Articular chondrocyte of knee joint (primary cell): ENCODE measurements at places on chromosomes 1 and 21. TPM values are rescaled to one million over a fixed set of nuclear protein-coding genes. Genes with fewer than 3 reads are reported as not detected.

The KCNJ9 gene
- total RNA-seq: under 0.01 and 0.11 TPM in 2 replicates

The CELA2B gene
- total RNA-seq: not detected in 2 replicates

The CYP4B1 gene
- total RNA-seq: not detected in 2 replicates

The CD52 gene
- total RNA-seq: not detected in 2 replicates

The RIMKLA gene
- total RNA-seq: 0.11 and 0.13 TPM in 2 replicates

The ANP32E gene
- total RNA-seq: 31.1 and 35.0 TPM in 2 replicates

The TPM3 gene
- total RNA-seq: 482 and 483 TPM in 2 replicates

The OLFM3 gene
- not detected in 2 replicates for total RNA-seq

The LHX8 gene
- total RNA-seq: 0.13 TPM in 1 of 2 replicates, not detected in the other

The TM2D1 gene
- 49.4 and 49.9 TPM in 2 replicates for total RNA-seq

The FNDC5 gene
- 0.91 and 2.2 TPM in 2 replicates for total RNA-seq

The EPB41 gene
- total RNA-seq: 6.4 and 11.6 TPM in 2 replicates

The RAB25 gene
- total RNA-seq: 0.13 TPM in 1 of 2 replicates, not detected in the other

The HFM1 gene
- total RNA-seq: 1.4 and 2.2 TPM in 2 replicates

The EPHA2 gene
- total RNA-seq: 9.8 and 21.7 TPM in 2 replicates

The DNAH14 gene
- total RNA-seq: 38.8 and 44.9 TPM in 2 replicates

The ICOSLG gene
- under 0.01 and 0.13 TPM in 2 replicates for total RNA-seq

The KLHL21 gene
- 37.1 and 40.0 TPM in 2 replicates for total RNA-seq

The SPRR2E gene
- not detected in 2 replicates for total RNA-seq

The TRIM63 gene
- not detected in 2 replicates for total RNA-seq

The FRRS1 gene
- 28.0 and 42.0 TPM in 2 replicates for total RNA-seq

The C1orf56 gene
- total RNA-seq: 3.0 and 3.7 TPM in 2 replicates

The WDTC1 gene
- total RNA-seq: 26.1 TPM in 2 replicates

The RUNX3 gene
- not detected in 2 replicates for total RNA-seq

The CSMD2 gene
- total RNA-seq: 4.0 and 9.3 TPM in 2 replicates

The RCAN1 gene
- 192 and 248 TPM in 2 replicates for total RNA-seq

The CA14 gene
- not detected in 2 replicates for total RNA-seq

The COL8A2 gene
- 53.4 and 60.5 TPM in 2 replicates for total RNA-seq

The FMN2 gene
- total RNA-seq: 0.26 and 11.8 TPM in 2 replicates

The BEND5 gene
- total RNA-seq: 0.11 and 1.0 TPM in 2 replicates

The FCAMR gene
- total RNA-seq: not detected in 2 replicates

The TIE1 gene
- total RNA-seq: 1.3 and 1.6 TPM in 2 replicates

The SELENBP1 gene
- total RNA-seq: 89.0 and 90.6 TPM in 2 replicates

The HTR6 gene
- total RNA-seq: 0.11 TPM in 1 of 2 replicates, not detected in the other

The KRTAP21-2 gene
- total RNA-seq: 1.3 TPM in 1 of 2 replicates, not detected in the other

The RSPO1 gene
- total RNA-seq: 0.11 and 0.13 TPM in 2 replicates

The KRTAP7-1 gene
- total RNA-seq: not detected in 2 replicates

The HSF2BP gene
- 2.0 and 2.4 TPM in 2 replicates for total RNA-seq

The GUCA2B gene
- total RNA-seq: not detected in 2 replicates

The LIN28A gene
- not detected in 2 replicates for total RNA-seq

The NOS1AP gene
- total RNA-seq: 0.65 and 0.97 TPM in 2 replicates

The PEX10 gene
- total RNA-seq: 27.7 and 30.1 TPM in 2 replicates

The CLIC6 gene
- total RNA-seq: 10.9 and 22.7 TPM in 2 replicates

The OPRD1 gene
- total RNA-seq: under 0.01 TPM in 1 of 2 replicates, not detected in the other

The TAF13 gene
- total RNA-seq: 95.5 and 127 TPM in 2 replicates

The FCMR gene
- 0.65 TPM in 1 of 2 replicates, not detected in the other for total RNA-seq

The FCRL1 gene
- total RNA-seq: not detected in 2 replicates

The BRINP3 gene
- not detected in 2 replicates for total RNA-seq

The SRGAP2B gene
- 35.8 and 50.7 TPM in 2 replicates for total RNA-seq

The SLC30A10 gene
- not detected in 2 replicates for total RNA-seq

The DDI2 gene
- total RNA-seq: 23.7 and 36.7 TPM in 2 replicates

The PRAMEF18 gene
- total RNA-seq: not detected in 2 replicates

The RORC gene
- 0.22 and 0.39 TPM in 2 replicates for total RNA-seq
